Stimulated activated CD8-positive, alpha-beta memory T cell treated with anti-CD3 and anti-CD28 coated beads, Interleukin-2, amount 100 ng/mL, for 1 hour (primary cell): ENCODE measurements at places on chromosomes 3 and 15.

DNA sequence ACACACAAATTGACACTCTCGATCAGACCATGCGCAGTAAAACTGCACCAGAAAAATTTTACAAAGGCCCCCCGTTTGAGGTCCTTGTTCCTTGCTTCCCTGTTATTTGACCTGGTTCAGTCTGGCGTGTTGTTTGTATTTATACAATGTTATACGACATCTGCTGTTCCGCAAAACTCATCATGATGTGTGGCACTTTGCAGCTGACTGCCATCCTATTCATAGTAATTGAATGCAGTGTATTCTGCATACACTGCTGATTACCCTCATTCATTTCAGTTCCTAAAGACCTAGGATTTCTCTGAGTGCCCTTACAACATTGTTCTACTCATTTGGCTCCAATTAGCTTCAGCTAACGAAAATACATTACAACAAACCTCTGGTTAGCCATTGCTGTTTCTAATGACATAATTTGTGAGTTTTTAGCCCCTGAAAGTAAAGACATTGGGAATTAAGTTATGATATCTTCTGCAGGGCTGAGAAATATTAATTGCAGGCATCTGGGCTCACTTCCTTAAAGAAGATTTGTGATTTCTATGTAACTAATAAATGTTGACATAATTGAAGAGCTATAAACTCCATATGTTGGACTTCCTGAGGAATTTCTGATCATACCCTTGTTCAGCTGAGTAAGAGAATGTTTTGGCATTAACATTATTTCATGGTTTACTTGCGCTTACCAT lies 75.7 kb downstream of the C3orf38 start:
- no peak for DNase-seq

- DNase-seq: no peak
Measured at GRCh38 chr3:158725348-158726011, 6.8 kb downstream of the RARRES1 start.

DNA sequence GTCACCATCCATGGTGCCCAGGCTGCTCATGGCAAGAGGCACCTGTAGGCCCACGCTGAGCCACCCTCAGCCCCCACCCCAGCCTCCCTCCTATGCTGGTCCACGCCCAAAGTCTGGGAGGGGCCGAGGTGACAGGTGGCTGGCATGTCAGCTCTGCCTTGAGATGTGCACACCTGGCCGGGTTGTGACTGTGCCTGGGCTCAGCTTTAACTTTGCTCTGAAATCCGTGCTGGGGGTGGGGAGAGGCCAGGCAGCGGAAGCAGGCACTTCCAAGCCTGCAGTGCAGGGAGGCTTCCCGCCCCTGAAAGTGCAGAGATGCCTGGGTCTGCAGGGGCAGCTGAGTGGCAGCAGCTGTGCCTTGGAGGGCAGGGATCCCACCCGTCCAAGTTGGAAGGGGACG lies 1124.8 kb downstream of the SI start:
- DNase-seq: no peak

DNA sequence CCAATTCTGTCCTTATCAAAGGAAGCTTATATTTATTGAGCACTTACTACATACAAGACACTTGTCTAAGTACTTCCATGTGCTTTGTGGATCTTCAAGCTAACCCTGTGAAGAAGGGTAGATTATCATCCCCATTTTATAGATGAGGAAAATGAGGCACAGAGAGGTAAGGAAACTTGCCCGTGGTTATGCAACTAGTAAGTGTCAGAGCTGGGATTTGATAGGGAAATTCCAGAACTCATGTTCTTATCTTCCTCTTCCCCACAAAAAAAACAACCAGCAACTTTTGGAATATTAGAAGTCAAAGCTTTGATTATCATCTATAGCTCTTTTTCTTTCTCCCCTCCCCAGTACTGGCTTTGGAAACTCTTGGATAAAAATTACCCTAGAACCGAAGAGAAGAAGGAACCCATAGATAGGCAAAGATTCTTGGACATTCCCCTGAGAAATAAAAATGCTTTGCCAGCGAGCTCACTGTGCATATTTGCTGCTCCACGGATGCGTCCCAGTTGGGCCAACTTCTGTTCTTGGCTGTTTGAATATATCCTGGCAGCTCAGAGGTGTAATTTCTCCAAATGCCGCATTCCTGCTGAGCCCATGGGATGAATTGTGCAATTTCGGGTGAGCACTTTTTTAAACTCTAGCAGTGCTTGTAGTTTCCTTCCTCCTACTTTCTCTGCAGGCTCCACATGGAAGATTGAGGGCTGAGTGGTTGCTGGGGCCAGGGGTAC lies 591.5 kb upstream of the CFAP20DC start:
- no peak for DNase-seq

DNA sequence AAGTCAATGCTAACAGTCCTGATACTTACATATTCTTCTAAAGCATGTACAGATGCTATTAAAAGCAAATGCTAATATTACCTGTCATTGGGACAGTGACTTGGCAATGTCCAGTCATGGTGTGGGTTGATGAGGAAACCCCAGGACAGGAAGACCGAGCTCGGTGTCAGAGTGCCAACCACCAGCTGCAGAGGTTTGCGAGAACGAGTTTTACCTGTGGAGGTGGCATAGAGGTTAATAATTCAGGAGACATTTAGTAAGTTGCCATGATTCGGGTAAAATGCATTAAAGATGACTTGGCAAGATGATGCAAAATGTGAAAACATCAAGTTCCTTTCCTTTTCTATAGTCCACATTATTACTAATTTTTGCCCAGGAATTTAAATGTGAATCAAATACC lies 94.5 kb downstream of the ABI3BP start:
- no peak for DNase-seq

GRCh38 chr3:32239307-32240158 lies 1.1 kb downstream of the CMTM8 start:
- DNase-seq: no peak

DNA sequence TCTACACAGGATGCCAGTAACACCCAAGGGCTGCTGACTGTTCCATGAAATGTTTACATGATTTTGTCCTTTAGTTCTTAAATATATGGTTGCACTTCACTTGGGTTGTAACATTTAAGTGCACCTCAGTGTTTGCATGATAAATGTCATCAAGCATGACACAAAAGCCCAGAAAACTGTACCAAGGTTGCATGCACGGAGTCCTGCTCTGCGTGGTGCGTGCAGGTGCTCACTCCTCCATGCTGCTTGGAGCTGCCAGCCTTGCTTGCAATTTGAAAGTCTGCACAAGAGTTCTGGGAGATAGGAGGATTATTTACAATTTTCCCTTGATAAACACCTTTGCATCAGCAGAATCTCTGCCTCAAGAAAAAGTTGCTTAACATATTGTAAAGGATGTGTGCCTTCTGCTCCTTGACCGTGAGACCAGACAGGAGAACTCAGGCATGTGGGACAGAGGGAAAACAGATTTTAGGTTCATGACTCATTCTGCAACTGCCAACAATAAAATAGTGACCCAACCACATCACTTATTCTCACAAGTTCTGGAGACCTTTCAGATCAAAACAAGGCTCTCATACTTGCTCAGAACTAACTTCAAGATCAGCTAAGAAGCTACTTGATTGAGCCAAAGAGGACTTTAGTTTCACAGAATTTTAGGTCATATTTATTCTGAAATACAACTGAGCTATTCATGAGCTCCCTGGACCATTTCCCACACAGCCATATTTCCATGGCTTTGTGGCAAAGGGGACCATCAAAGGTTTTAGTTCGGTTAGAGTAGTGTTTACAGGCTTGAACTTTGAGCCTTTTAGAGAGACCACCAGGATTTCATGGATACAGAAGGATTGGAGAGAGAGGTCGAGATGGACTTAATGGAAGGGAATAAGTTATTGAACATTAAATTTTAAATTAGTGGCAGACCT lies 128.4 kb upstream of the ZBED2 start:
- DNase-seq: no peak

DNA sequence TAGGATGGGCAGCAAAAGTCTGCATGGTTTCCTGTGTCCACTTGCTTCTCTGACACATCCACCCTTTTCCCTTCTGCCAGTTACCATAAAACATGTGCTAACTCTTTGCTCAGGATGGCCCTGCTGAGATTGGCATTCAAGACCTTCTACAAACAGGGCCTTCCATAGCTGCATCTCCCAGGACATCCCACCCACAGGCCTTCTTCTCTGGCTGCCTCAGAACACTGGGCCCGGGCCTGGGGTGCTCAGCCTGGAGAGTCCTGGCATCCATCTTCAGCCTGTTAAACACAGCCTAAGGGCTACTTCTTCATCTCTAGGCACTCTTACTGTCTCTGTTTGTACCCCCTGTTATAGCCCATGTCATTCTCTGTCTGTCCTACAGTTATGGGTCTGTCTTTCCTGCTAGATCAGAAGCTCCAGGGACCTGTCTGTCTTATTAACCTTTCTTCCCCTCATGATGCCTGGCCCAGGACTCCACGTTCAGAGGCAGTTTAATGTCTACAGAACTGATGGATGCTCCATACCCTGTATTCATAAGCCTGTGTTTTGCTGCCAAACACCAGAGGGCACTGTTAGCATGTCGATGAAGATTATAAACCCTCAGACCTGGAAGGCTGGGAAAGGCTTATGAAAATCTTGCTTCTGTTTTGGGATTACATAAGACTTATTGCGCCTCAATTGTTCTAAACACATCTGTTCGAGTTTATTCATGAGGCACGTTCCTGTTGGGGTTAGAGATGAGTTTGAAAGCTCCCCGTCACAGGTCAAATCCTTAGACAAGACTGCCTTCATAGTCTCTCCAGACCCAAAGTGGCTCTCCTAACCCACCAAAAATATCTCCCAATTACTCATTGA lies 16.5 kb downstream of the SEMA3G start:
- DNase-seq: no peak

- DNase-seq: no peak
Measured at GRCh38 chr15:79092382-79092781, 1.8 kb upstream of the RASGRF1 start.

DNA sequence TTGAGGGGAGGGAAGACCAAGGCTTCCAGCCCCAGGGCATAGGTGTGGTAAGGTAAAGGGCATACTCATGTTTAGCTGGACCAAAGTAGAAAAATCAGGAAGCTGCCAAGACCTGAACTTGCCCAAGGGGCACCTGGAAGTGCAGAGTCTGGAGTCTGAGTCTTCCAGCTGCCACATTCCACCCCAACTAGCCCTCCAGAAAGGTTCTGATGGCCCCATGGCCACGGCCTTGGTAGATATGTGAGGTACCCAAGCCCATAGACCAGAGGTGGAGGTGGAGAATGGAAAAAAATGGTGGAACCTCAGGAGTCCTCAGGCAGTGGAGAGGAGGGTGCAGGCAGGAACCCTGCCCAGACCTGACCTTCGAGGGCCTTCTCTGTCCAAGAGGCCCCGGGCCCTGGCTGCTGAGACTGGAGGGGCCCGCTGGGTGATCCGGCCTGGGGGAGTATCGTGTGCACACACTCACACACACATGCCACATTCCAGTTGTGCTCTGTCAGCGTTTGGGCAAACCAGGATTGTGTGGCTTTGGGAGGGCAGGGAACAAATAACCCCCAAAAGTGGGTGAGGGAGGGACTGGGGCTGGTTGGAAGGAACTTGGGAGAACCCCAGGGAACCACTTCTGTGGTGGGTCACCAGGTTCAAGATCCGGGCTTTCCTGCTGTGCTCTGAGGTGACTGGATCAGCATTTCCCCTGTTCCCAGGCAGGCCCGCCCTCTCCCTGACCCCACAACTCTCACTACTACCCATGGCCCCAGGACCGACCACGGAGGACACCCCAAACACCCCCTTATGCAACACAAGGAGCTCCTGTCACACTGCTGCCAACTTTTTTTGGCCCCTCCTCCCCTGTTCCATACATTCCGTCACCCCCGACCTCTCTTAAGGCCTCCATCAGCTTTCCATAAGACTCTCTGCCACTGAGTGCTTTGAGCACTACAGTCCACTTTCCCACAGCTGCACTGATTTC lies 11.6 kb downstream of the MYL3 start:
- DNase-seq: no peak
